Hippocampal formation (tissue), 2 donors: ENCODE measurements at places on chromosomes 4 and X.

DNA sequence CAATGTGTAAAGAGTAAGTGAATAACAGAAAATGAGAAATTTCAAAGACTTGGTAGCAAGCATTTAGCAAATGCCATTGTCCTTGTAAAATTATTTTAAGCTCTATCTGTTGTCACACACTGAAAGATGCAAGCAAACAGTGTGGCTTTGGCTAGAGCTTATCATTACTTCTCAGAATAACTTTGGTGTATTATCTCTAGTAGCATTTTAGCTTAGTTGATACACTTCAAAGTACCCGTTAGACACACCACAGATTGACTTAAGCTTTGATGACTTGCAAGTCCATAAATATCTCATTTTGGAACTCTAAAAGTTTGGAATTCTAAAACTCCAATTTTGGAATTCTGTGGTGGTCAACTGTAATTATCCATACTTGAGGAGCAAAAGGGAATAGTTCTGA, 98.6 kb downstream of the PDLIM5 start:
- no peak for DNase-seq

DNA sequence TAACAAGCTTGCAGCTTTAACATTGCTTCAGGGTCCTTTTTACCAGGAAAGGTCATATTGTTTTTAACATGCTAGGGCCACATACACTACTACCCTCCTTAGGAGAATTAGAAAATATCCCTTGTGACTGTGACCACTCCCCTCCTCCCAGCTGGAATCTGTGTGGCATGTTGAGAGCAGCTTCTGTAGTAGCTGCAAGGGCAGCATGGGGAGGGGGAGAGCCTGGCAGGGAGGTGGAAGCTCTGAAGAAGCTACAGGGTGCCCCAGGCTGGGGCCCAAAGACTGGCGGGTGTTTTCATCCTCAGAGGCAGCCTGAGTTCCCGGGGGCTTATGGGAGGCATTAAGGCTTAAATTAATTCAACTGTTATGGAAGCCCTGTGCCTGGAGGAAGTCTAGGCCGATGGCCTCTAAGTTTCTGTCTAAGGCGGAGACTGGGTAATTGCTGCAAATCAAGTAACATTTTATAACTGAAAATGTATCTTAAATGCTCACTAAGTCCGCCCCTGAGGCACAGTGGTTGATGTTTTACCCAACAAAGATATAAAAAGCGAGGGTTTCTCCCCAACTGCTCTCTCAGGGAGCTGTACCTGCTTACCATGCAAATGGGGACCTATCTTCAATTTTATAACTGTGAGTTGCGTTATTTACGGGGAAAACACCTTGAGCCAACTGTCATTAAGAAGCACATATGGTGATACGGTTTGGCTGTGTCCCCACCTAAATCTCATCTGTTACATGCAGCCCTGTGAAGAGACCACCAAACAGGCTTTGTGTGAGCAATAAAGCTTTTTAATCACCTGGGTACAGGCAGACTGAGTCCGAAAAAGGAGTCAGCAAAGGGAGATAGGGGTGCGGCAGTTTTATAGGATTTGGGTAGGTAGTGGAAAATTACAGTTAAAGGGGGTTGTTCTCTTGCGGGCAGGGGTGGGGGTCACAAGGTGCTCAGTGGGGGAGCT, 37.4 kb upstream of the STS start:
- DNase-seq = no peak

DNA sequence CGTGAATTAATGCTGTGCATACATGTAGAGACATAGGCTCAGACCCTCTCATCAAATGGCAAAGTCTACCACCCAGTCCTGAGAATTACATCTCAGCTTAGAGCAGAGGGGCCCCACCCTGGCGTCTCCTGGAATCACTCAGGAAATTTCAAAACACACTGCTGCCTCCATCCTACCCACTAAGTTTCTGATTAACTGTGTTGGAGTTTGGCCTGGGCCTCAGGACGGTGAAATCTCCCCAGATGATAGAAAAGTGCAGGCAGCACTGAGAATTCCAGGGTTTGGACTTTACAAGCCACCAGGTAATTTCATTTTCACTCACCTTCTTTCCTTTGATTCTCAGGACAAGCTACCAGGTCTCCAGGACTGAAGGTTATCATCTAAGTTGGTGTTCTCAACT, 3.3 kb upstream of the FAM9C start:
- no peak for DNase-seq

DNA sequence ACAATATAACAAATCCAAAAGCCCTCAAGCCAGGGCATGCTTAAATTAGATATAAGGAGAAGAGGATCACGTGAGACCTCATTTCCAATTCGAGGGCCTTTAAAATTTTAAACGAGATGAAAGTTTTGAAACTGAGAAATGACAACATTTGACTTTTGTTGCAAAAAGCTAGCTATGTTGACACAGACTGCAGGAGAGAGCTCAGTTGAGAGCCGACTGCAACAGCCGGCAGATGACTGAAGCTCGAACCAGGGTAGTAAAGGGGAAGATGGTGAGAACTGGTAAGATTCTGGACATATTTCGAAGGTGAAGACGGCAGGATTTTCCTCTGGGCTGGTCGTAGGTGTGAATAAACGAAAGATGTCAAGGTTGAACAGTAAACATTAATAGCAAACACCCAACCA, 773 bp downstream of the PRMT9 start:
- DNase-seq = peak; percentile 11

DNA sequence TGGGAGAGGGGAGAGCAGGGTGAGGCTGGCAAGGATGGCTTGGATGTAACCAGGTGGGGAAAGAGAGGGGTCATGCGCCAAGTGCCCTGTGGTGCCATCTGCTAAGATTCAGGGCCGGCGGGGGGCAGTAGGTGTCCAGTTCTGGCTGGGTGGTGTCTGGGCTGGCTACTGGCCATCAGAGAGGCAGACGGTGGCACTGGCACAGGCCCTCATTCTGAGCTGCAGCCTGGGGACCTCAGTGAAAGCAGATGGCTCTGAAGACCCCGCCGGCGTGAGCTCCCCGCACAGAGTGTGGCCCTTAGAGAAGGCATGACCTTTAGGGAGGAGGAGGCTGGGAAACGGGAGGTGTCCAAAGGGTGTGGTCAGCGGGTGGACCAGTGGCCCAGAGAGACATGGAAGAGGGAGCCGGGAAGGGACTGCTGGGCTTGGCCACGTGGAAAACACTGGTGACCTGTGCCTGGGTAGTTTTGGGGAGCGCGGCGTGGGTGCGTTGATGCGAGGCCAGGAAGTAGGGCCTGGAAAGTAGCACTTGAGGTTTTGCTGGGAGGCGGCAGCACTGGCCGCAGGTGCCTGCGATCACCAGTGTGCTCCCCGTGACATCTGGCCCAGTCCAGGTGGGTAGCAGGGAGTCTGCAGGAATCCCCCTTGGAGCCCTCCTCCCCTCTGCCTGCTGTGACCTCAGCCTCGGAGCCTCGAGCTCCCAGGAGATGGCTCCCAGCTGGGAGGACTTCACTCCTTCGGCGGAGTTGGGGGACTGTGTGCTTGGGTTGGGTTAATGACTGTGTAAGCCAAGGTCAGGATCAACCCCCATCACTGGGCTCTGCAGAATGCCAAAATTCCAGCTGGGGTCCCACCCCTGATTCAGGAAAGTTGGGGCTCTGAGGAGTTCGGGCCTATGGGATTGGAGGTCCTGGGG, 9.3 kb upstream of the SH3TC1 start:
- DNase-seq = no peak

DNA sequence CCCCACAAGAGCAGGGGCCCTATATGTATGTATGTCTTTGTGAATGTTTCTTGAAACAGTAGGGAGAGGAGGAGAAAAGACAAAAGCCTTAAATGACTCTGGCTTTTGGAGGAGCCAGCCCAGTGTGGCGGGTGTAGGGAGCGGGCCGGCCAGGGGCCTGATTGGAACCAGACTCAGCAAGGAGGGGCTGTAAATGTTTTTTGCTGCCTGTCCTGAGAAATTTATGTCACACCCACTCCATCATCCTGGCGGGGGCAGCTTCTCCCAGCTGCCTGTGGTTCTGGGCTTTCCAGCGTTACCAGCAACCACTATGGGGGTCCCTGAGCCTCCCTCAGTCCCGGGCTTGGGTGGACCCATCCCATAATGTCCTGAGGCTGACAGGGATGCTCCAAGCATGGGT, 130.8 kb downstream of the PJA1 start:
- no peak for DNase-seq

DNA sequence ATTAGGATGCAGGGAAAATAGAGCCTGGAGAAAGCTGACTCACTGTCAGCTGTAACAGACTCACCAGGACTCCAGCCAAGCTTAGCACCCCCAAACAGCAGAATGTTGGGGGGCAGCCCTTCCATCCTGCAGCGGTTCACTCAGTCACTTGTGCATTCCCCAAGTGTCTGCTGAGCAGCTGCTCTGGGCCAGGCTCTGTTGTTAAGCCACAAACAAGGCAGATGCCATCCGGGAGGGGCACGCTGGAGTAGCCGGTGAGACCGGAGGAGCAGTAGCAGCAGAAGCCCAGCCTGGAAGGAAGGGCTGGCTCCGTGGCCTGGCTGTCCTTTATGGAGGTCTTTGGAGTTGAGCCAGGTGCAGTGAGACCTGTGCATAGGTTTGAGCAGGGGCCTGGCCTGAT, 22.0 kb downstream of the CCNQ start:
- no peak for DNase-seq

- DNase-seq = no peak
Observed at GRCh38 chrX:52262195-52262546, 77.5 kb downstream of the MAGED4 start.

DNA sequence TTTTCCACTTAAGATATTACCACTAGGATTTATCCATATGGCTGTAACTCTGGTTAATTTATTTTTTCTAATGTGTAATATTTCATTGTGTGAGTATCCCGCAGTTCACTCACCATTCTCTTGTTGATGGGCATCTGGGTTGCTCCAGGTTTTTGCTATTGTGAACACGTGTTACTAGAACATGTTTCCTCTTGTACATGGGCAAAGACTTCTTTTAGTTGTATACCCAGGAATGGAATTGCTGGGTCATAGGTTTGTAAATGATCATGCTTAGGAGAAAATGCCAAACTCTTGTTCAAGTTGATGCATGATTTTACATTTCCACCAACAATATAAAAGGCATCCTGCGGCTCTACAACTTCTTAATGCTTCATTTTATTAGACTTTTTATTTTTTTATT, 26.8 kb downstream of the SYNPO2 start:
- DNase-seq = no peak

GRCh38 chr4:24910499-24910898, 2.3 kb downstream of the CCDC149 start:
- DNase-seq = no peak

GRCh38 chr4:190014771-190015537, 12.1 kb downstream of the FRG2 start:
- DNase-seq = no peak

DNA sequence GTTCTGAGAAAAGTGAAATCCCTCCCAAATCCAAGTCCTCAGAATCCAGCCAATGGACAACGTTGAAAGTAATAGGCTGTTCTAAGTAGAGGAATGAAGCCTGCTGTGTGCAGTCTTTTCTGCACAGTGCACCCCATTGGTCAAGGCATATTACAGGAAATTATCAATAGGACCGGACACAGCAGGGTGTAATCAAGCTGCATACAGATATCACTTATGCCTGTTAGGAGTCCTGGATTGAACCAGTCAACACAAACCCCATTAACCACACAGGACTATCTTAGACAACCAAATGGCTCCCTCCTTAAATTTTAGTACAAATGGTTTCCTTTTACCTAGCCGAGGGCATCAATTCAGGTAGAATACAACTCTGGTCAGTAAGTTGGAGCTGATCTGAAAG, 34.2 kb upstream of the MAGEA8 start:
- DNase-seq = no peak

DNA sequence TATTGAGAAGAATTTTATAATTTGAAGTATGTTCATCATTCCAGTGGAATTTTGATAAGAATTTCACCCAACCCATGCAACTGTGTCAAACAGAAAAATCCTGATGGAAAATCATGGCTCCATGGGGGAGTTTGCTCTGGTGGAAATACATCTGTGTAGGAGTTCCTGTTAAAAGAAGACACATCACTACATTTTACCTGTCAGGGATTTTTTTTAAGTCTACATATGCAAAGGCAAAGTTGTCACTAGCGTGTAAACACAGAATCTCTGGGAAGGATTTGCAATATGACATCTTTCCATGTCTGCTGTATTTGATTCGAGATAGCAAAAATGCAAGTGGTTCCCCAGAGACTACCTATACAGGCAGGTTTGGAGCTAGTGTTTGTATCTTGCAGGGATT, 581.0 kb downstream of the KCNIP4 start:
- DNase-seq = no peak

- DNase-seq = no peak
Observed at GRCh38 chr4:89797117-89797516, 39.8 kb downstream of the SNCA start.

GRCh38 chrX:56920338-56920997, 74.9 kb downstream of the SPIN3 start:
- no peak for DNase-seq

DNA sequence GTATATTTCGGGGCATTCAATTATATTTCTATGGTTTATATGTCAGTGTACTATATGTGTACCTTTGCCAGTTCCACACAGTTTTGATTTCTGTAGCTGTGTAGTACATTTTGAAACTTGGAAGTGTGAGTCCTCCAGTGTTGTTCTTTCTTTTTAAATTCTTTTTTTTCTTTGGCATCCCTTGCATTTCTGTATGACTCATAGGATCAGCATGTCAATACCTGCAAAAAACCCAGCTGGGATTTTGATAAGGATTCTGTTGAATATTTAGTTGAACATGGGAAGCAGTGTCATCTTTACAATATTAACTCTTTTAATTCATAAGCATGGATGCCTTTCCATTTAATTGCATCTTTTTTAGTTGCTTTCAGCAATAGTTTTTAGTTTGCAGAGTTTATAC, 100.0 kb downstream of the SH3BGRL start:
- no peak for DNase-seq

DNA sequence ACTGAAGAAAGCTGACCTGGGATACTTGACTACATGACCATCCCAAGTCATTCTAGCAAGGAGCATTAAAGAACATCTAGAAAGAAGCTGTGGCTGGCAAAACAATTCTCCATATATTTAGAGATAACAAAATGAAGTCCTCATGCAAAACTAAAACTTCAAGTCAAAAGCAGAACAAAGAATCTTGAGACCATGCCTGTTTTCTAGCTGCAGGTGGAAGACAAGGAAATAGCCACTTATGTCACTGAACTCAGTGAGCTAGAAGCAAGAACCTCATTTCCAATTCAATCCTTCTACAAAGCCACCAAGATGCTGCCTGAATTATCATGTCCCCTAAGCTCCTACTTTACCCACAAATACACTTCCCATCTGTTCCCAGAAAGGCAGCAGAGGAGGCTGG, 13.8 kb downstream of the USP46 start:
- no peak for DNase-seq

GRCh38 chr4:182828360-182829025, 88.7 kb downstream of the DCTD start:
- DNase-seq = no peak

DNA sequence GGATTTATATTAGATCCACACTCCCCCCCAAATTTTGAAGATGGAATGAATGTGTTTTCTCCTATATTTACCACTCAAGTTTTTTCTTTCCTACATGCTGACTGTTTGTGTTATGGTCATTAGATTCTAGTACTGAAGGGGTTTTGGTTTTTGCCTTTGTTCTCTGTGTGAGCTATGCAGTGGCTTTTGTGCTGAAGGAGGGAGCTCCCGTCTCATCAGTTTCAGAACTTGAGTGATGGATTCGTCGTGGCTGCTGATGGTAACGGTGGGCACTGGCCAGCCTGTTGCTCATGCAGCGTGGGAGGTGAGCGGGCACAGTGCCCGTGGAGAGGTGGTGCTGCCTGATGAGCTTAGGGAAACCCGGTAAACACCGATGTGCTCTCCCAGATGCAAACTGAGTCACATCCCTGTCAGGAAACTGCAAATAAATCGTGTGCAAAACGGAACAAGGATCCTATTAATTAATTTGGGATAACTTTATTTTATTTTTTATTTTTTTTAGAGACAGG, 101.5 kb downstream of the SORBS2 start:
- no peak for DNase-seq

- no peak for DNase-seq
Observed at GRCh38 chr4:88077911-88078524, 70.6 kb downstream of the PKD2 start.
